Left renal pelvis (tissue), 4 donors: ENCODE measurements at places on chromosomes 16 and 17. TPM values are rescaled to one million over a fixed set of nuclear protein-coding genes. Genes with fewer than 3 reads are reported as not detected.

CCL16 gene
- not detected for polyA plus RNA-seq

HASPIN gene
- 2.6 TPM for polyA plus RNA-seq

TMEM88 gene
- 26.1 TPM for polyA plus RNA-seq

OR3A3 gene
- not detected for polyA plus RNA-seq

DNA sequence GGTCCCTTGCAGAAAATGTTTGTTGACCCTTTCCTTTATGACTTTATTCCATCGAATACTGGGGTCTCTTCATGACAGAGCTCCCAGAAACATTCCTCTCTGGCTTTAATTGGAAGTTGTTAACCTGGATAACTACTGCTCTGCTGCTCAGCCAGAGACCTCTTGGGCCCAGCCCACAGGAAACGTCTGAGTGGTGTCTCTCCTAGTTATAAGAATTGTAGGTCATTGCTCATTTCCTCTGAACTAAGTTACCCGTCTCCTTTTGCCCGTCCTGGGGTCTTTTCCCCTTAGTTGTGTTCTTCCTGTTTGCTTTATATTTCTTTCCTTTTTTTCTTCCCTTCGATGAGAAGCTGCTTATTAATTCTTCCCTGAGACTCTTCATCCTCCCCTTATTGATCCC is 9.0 kb downstream of the MAP2K6 start:
- DNase-seq = no peak

DNA sequence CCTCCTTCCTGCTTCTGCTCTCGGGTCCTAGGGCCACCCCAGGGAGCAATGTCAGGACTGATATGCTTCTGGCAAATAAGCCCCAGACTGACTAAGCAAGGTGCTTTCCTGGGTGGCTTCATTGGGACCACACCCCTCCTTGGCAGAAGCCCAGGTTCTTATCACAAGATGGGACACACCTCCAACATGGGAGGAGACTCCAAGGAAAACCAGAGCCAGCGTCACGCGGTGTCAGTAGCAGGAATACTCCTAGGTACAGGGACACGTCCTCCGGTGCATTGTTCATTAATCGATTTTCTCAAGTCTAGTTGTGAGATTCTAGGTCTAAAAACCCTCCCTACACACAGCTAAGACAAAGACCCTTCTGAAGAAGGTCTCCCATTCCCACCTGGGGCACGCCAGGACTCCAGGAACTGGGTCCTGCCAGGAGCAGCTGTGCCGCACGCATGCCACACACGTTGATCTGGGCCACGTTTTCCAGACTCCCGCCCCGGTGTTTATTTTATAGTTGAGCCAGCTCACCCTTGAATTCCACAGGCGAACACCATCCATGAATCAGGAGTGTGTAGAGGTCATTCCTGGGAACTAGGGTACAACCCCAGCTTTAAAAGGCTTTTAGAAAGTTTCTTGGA is 30.8 kb downstream of the FA2H start:
- DNase-seq = no peak

DNA sequence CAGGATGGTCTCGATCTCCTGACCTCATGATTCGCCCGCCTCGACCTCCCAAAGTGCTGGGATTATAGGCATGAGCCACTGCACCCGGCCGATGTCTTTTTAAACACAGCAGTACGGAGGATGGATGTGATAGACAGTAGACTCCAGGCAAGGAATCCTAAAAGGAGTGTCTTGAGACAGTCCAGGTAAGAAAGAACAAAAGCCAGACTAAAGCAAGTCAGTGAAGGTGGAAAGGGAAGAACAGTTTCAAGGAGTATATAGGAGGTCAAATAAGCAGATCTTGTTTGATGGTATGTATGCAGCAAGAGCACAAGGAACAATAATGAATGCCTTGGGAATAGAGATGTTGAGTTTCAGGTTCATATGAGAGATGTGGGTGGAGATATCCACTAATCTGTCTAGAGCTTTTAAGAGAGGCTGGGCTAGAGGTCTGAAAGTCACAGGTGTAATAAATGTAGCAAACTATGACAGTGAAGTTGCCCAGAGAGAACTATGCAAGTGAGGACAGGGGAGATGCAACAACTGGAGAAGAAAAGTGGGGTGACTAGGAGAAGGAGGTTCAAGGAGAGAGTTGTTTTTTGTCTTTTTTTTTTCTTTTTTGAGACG is 4.5 kb downstream of the TUBD1 start:
- no peak for DNase-seq

DNA sequence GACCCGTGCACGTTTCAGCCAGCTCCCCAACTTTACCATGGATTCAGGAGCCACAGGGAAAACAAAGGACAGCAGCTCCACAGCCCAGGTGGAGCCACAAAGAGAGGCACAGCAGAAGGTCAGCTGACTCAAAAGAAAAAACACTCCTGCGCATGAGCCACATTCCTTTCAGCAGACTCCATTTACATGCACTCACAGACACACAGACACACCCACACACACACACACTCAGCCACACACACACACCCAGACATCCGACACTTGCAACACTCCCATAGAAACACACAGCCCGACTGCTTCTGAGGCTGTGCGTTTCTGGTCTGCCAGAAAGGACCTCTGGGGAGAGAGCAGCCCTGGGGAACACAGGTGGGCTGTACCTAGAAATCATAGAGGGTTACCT is 2335.5 kb downstream of the TP53TG3F start:
- DNase-seq = no peak

DNA sequence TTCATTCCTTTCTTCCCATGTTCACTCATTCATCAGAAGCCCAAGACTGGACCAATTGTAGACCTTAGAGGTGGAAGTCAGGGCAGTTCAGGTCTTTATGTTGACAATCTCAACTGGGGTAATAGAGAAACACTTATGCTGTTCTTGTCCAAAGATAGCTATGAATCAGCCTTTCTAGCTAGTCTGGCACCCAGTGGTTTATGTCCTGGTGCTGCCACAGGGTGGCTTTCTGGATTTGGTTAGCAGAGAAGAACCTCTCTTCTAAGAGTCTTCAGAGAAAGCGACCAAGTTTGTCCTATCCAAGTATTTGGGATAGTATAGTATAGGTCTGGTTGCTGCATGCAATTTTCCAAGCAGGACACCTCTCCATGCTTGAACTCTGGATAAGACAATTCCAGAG is 83.3 kb downstream of the NOG start:
- no peak for DNase-seq

DNA sequence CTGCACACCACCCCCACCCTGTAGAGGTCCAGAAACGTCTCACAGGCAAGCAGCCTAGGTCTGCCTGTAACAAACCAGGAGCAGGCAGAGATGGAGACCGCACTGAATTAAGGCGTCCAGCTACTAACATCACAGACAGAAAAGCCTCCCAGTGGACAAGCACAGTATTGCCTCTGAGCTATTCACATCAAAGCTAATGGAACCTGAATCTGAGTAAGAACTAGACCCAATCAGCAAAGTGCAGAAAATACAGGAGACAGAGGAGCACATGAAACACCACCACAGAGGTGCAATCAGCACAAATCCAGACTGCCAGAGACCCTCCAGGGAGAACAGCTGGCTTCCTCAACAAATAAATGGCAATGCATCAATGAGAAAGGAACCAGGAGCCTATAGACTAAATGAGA is 22.2 kb upstream of the PEMT start:
- peak; percentile 46 for DNase-seq

- DNase-seq = no peak
Observed at GRCh38 chr16:50126183-50126582, 26.9 kb upstream of the TENT4B start.

- no peak for DNase-seq
Observed at GRCh38 chr16:51559901-51560300, 408.8 kb upstream of the SALL1 start.

GRCh38 chr17:81902023-81902652 is at the start of gene NPB:
NPB (plus strand) TSS chr17:81902238; CDS start chr17:81902278, 40 bp downstream.
- no peak for DNase-seq
